ENCODE measurements at places on chromosomes 13 and 19.
A peak's percentile ranks its signal among the peaks of the same experiment; 100 is the strongest.

DNA sequence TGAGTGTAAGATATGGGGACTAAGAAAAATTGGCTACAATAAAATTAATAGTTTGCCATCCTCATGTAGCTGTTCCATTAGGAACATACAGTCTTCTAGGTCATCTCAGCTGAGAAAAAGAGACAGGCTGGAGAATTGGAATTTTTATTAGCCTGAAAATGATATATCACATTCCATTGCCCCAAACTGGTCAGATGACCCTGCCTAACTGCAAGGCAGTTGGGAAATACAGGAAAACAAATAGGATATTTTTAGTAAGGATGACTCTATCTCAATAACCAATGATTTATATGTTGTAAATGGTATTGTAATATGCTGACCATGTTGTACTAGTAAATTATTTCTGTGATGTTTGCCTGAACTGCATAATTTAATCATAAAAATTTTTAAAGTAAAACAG, 673.8 kb downstream of the PCDH9 start:
- H3K27me3 ChIP-seq, result no peaks in the 10 kb centered on the region
- H3K36me3 ChIP-seq, result no peaks in the 10 kb centered on the region
- H3K4me3 ChIP-seq, result no peak overlapping the region
- no peaks in the 10 kb centered on the region for H3K4me1 ChIP-seq
- DNase-seq, result no peak

DNA sequence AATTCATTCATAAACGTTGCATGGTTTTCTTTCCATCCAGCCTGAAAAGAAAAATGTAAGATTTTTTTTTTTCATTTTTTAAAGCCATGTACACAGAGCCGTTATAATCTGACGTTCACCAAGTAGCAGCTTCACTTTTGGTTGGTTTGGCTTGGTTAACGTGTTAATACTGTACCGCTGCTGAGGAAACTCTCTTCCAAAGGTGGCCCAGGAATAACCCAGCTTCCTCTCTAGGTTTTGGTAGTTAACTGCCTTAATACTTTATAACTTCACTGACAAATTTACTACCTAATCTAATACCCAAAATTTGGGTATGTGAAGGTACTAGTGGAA, 1.7 kb downstream of the INTS6 start:
- peaks cover 29% of the 10 kb centered on the region for H3K4me1 ChIP-seq
- H3K27ac ChIP-seq, result no peak overlapping the region
- H3K4me3 ChIP-seq, result peak overlapping the region; percentile 89
- H3K36me3 ChIP-seq, result peaks cover 22% of the 10 kb centered on the region
- peaks cover 7% of the 10 kb centered on the region for H3K27me3 ChIP-seq

DNA sequence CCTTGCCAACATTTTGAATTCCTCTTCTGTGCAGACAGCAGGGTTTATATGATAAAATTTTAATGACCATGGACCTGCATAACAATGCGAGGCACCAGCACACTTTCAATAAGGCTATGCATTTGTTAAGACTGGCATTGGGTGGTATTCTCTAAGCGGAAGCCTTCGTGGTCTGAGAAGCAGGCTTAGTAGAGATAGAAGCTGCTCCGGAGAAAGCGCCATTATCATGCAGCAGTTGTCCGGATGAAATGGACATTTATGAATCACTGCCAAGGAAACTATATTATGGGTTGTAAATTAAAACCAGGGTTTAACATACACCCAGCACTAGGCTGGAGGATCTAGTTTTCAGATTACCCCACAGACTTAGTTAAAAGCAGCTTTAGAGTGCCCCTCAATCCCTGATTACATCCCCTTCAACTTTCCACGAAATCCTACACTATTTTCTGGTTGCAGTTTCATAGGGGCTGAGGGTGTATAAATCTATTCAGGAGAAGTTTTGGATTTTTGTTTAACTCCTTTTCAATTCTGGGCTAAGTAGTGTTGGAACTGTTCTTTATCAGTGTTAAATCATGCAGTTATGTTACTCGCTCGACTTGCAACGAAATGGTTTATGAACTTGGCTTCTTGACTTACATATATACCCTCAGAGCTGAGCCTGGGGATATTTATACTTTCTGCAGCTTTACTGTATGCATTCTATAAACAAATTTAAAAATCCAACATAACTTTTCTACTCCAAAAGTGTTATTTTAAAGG, 193.3 kb downstream of the PCDH9 start:
- DNase-seq, result no peak
- no peak overlapping the region for H3K4me3 ChIP-seq
- no peaks in the 10 kb centered on the region for H3K4me1 ChIP-seq
- H3K36me3 ChIP-seq, result no peaks in the 10 kb centered on the region
- H3K27ac ChIP-seq, result no peak overlapping the region
- H3K27me3 ChIP-seq, result no peaks in the 10 kb centered on the region

DNA sequence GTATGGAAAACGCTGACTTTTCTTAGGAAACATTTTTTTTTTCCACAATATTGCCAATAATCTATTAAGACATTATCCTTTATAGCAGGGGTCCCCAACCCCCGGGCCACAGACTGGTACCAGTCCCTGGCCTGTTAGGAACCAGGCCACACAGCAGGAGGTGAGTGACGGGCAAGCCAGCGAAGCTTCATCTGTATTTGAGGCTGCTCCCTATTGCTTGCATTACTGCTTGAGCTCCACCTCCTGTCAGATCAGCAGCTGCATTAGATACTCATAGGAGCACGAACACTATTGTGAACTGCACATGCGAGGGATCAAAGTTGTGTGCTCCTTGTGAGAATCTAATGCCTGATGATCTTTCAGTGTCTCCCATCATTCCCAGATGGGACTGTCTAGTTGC, 793.7 kb downstream of the SLITRK5 start:
- H3K4me3 ChIP-seq, result no peak overlapping the region
- no peak overlapping the region for H3K27ac ChIP-seq
- no peaks in the 10 kb centered on the region for H3K36me3 ChIP-seq
- H3K4me1 ChIP-seq, result peaks cover 6% of the 10 kb centered on the region

DNA sequence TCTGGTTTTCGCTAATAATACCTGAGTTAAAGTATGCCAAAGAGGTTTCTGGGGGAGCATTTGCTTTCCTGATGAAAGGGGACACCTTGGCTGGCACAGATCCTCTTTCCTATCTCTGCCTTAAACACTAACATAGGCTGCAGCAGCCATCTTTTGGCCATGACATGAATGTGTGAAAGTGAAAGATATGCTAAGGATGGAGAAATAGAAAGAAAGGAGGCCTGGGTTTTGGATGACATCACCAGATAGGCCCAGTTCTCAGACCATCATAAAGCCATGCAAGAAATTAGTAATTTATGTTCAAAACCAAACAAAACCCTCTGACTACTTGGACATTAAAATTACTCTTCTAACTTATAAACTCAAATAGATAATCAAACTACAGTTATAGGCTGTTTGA, 279.7 kb downstream of the COG6 start:
- peaks cover 9% of the 10 kb centered on the region for H3K4me1 ChIP-seq
- no peaks in the 10 kb centered on the region for H3K36me3 ChIP-seq
- no peak for DNase-seq
- no peak overlapping the region for H3K27ac ChIP-seq

- peak overlapping the region; percentile 69 for H3K4me3 ChIP-seq
- no peak for DNase-seq
- peaks cover 31% of the 10 kb centered on the region for H3K36me3 ChIP-seq
- peaks cover 7% of the 10 kb centered on the region for H3K4me1 ChIP-seq
- H3K27ac ChIP-seq, result peak overlapping the region; percentile 18
Measured at GRCh38 chr19:11054628-11055027, 34.6 kb upstream of the LDLR start.
